ENCODE measurements at places on chromosomes 1 and 21. TPM values are rescaled to one million over a fixed set of nuclear protein-coding genes. Genes with fewer than 3 reads are reported as not detected.

DNA sequence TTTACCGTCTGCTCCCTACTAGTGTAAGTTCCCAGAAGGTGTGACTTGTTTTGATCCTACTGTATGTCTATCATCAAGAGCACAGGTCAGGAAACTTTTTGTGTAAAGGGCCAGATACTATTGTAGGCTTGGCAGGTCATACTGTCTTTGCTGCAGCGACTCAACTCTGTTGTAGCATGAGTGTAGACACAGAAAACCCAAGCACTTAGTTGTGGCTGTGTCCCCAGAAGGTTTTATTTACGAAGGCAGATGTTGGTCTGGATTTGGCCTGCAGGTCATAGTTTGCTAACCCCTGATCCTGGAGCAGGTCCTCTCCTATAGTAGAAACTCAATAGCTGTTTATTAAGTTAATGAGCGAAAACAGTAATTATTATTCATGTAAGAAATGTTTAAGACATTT lies 365.9 kb upstream of the B3GALT2 start:
- DNase-seq, result no peak

DNA sequence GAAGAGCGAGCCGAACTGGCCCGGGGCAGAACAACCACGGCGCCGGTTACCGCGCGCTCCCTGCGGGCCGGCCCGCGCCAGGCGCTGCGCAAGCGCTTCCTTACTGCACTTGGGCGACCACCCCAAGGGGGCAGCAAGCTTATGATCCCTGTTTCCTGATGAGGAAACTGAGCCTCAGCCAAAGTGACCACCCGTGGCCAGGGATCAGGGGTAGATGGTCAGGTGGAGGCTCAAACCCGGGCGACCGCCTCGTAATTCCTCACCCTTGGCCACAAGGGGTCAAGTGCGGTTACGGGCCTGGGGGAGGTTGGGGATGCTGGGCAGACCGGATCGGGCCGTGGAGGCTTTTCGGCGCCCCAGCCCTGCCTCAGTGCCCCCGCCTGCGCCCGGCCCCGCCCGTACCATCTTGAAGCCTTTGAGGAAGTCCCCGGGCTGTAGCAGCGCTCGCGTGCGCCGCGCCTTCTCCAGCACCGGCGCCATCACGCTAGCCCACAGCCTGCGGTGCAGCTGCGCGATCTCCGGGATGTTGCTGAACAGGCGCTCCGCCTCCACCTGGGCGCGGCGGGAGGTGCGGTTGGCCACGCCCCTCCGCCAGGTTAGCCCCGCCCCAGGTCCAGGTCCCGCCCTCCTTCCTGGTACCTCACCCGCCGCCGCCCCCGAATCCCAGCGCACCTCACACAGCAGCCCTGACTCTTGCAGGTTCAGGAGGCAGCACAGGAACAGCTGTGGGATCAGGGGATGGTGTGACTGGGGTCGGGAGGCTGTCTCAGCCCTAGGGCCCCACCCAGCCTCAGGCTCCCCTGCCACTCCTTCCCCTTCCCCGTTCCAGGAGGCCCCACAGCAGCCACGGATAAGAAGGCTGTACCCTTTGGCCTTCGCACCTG lies 5.4 kb upstream of the TNFRSF25 start:
- no peak for DNase-seq

GRCh38 chr1:233503366-233503954 lies 110.4 kb upstream of the KCNK1 start:
- DNase-seq, result no peak

The TIPRL gene
- 45.1 TPM for polyA plus RNA-seq

The C1orf105 gene
- 0.28 TPM for polyA plus RNA-seq

The TNFRSF4 gene
- polyA plus RNA-seq, result 1.5 TPM

The AIRE gene
- 0.99 TPM for polyA plus RNA-seq

The FCRL1 gene
- 0.09 TPM for polyA plus RNA-seq
